ENCODE measurements at places on chromosomes 2 and 18. TPM values are rescaled to one million over a fixed set of nuclear protein-coding genes. Genes with fewer than 3 reads are reported as not detected.

The LRRTM1 gene
- not detected for total RNA-seq

The NDUFS1 gene
- 188 TPM for total RNA-seq

The KIAA2012 gene
- total RNA-seq, result not detected

The NEU2 gene
- total RNA-seq, result not detected

The SERPINB3 gene
- total RNA-seq, result 1.9 TPM

The C18orf54 gene
- 4.3 TPM for total RNA-seq

The LIPG gene
- total RNA-seq, result 61.4 TPM

The IL1A gene
- 6.3 TPM for total RNA-seq

The HOXD8 gene
- 13.4 TPM for total RNA-seq

The ANKRD62 gene
- total RNA-seq, result not detected

The RAD51AP2 gene
- total RNA-seq, result under 0.01 TPM

The IL1F10 gene
- total RNA-seq, result not detected

The CCDC85A gene
- 0.15 TPM for total RNA-seq

The FBXO41 gene
- 3.6 TPM for total RNA-seq

The ACKR3 gene
- total RNA-seq, result 0.35 TPM

The TEX44 gene
- total RNA-seq, result not detected

The SRSF7 gene
- 121 TPM for total RNA-seq

The MC5R gene
- not detected for total RNA-seq

The DRC1 gene
- 0.25 TPM for total RNA-seq

The CXCR4 gene
- 1.6 TPM for total RNA-seq

The FKBP1B gene
- 28.5 TPM for total RNA-seq

The HES6 gene
- total RNA-seq, result 15.6 TPM

The CHN1 gene
- total RNA-seq, result 7.2 TPM

The RNU2-63P gene
- total RNA-seq, result not detected

The AAMP gene
- 167 TPM for total RNA-seq

The PRSS56 gene
- not detected for total RNA-seq

The ACMSD gene
- 3.3 TPM for total RNA-seq

The SCYGR8 gene
- total RNA-seq, result not detected

The SULT1C4 gene
- total RNA-seq, result 47.7 TPM

The RNF152 gene
- 3.3 TPM for total RNA-seq

All from renal cortical epithelial cell (primary cell).